CD4-positive, CD25-positive, alpha-beta regulatory T cell (primary cell): ENCODE measurements at places on chromosomes 3 and 15. TPM values are rescaled to one million over a fixed set of nuclear protein-coding genes. Genes with fewer than 3 reads are reported as not detected.

DNA sequence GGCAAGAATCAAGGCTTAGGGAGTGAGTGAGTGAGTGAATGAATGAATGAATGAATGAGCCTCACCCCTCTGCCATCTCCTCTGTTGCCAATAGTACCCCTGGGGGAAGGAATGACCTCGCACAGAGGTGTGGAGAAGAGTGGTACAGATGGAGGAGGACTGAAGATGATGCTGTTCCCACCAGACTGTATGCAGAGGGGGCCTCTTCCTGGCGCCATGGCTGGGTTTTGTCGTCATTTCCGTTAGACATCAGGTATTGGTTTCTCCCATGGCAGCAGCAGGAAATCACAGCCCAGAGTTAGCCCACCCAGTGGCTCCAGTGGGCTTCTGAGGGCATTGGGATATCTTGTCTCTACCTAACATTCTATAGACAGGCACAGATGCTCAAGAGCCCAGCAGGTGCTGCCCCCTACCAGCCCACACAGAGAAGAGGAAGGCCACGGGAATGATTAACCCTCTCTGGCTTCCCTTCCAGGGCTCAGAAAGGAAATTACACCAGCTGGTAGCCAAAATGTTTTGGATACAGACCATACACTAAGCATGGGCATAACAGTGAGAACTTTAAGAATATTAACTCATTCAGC is 109.8 kb upstream of the SLC6A11 start:
- no peaks in the 10 kb centered on the region for H3K4me1 ChIP-seq
- peaks cover 34% of the 10 kb centered on the region for H3K27me3 ChIP-seq
- H3K36me3 ChIP-seq: no peaks in the 10 kb centered on the region
- H3K27ac ChIP-seq: no peak overlapping the region
- no peak overlapping the region for H3K4me3 ChIP-seq

- no peak overlapping the region for H3K4me3 ChIP-seq
- no peaks in the 10 kb centered on the region for H3K4me1 ChIP-seq
- H3K36me3 ChIP-seq: no peaks in the 10 kb centered on the region
- DNase-seq: no peak
- H3K27ac ChIP-seq: no peak overlapping the region
- H3K27me3 ChIP-seq: no peaks in the 10 kb centered on the region
Observed at GRCh38 chr15:57619746-57620145, 28.0 kb downstream of the MYZAP start.

DNA sequence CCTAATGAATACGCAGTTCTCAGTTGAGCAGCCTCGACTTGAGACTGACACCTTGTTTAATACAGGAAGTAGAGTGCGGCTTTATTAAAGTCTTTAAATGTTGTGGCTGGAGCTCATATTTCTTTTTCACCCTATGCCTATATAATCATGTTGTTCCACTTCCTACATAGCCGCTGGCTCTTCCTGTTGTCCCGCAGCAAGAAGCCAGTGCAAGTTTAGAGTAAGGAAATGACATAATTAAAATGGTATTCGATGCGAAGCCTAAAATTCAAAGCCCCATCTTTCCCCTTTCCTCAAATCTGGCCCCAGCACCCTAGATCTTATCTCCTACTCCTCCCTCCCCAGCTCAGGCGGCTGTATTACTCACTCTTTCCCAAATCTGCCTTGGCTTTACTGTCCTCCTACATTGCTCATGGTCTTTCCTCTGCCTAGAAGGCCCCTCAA is 7.5 kb upstream of the PHLDB2 start:
- no peaks in the 10 kb centered on the region for H3K4me1 ChIP-seq
- H3K27me3 ChIP-seq: peaks cover 8% of the 10 kb centered on the region
- H3K36me3 ChIP-seq: no peaks in the 10 kb centered on the region
- no peak for DNase-seq
- H3K27ac ChIP-seq: no peak overlapping the region

GRCh38 chr15:87403973-87404372 is 852.6 kb downstream of the NTRK3 start:
- H3K4me1 ChIP-seq: no peaks in the 10 kb centered on the region
- no peak overlapping the region for H3K4me3 ChIP-seq
- H3K27me3 ChIP-seq: no peaks in the 10 kb centered on the region
- DNase-seq: no peak

GRCh38 chr15:55084216-55084615 is 112.5 kb downstream of the RSL24D1 start:
- H3K4me3 ChIP-seq: no peak overlapping the region
- H3K4me1 ChIP-seq: no peaks in the 10 kb centered on the region
- no peak overlapping the region for H3K27ac ChIP-seq
- H3K27me3 ChIP-seq: no peaks in the 10 kb centered on the region
- H3K36me3 ChIP-seq: no peaks in the 10 kb centered on the region
- no peak for DNase-seq

GRCh38 chr3:160678292-160678842 is 1.4 kb downstream of the ARL14 start:
- no peak overlapping the region for H3K27ac ChIP-seq
- H3K36me3 ChIP-seq: no peaks in the 10 kb centered on the region
- DNase-seq: no peak
- H3K27me3 ChIP-seq: no peaks in the 10 kb centered on the region

DNA sequence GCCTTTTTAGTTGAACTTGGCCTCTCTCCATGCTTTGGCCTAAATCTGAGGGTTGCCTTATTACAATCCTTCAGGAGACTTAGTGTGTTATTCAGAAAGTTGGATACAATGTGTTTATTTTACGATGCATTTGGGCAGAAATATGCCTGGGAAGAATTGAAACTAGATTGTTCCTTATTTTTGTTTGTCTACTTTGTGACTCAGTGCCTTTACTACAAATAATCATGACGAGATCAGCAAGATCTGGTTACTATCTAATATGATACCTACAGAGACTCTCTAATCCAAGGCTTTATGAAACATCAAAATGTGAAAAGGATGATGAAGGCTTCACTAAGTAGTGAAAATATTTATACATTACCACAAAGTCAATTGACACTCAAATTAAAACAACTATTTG is 82.2 kb downstream of the RBMS3 start:
- H3K36me3 ChIP-seq: no peaks in the 10 kb centered on the region
- DNase-seq: no peak
- no peak overlapping the region for H3K4me3 ChIP-seq
- H3K4me1 ChIP-seq: no peaks in the 10 kb centered on the region
- H3K27me3 ChIP-seq: no peaks in the 10 kb centered on the region
- H3K27ac ChIP-seq: no peak overlapping the region

DNA sequence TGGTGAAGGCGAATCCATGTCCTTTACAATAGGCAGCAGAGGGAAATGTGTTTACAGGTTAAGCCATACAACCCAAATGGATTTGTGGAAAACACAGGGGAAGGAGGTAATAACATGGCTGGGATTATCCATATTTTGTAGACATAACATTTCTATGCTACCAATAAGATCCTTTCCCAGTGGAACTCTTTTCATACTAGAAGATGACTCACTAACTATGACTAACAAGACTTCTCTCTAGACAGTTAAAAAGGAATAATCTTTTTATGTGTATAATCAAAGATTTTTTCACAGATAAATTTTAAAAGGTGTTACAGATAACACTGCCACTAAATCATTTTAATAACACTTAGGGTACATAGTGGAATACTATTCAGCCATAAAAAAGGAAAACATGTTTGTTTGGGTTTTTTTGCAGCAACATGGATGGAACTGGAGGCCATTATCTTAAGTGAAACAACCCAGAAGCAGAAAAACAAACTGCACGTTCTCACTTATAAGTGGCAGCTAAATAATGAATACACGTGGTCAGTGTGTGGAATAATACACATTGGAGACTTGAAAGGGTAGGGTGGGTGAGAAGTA is 39.6 kb downstream of the VPS13C start:
- no peaks in the 10 kb centered on the region for H3K27me3 ChIP-seq
- H3K27ac ChIP-seq: no peak overlapping the region
- DNase-seq: no peak
- H3K36me3 ChIP-seq: peaks cover 37% of the 10 kb centered on the region
- H3K4me3 ChIP-seq: no peak overlapping the region

DNA sequence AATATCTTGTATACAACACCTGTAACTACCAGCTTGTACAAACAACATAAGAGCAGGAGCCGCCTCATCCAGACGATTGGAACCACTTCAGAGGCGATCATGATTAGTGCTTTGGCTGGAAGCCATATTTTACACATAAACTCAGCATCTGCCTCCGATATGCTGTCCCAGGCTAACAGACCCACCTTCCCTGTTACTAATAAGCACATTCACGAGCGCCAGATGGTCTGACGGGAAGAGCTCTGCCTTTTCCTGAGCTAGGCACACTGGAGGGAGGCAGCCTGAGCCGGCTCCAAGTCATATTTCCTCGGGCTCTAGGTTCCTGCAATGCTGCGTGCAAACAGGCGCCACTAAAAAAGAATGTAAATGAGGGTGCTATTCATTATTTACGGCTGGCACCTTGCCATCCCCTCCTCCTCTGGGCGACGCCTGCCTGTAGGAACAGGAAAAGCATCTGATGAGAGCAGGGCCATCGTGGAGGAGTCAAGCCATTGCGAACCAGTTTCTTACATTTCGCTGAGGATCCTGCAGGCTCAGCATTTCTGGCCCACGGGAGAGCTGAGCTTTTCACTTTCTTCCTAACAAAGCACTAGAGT is 98.2 kb downstream of the ANXA2 start:
- peaks cover 3% of the 10 kb centered on the region for H3K27me3 ChIP-seq
- H3K4me1 ChIP-seq: no peaks in the 10 kb centered on the region
- H3K27ac ChIP-seq: no peak overlapping the region
- H3K36me3 ChIP-seq: no peaks in the 10 kb centered on the region

DNA sequence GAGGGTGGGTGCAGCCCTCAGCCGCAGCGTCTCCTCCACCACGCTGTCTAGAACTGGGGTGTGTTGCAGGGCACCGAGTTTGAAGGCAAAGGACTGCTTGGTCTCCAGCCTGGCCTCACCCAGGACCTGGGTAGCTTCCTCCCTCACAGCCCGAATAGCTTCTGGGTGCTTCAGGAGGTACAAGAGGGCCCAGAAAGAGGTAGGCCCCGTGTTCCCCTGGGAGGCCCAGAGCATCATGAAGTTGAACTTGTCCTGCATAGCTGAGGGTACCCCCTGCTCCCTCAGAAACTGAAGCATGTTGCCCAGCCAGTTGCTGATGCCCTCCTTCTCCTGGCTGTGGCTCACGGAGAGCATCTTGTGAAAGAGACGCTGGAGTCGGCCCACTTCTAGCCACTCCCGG is 930 bp downstream of the CYP8B1 start:
- no peak for DNase-seq
- no peaks in the 10 kb centered on the region for H3K27me3 ChIP-seq
- no peak overlapping the region for H3K4me3 ChIP-seq

DNA sequence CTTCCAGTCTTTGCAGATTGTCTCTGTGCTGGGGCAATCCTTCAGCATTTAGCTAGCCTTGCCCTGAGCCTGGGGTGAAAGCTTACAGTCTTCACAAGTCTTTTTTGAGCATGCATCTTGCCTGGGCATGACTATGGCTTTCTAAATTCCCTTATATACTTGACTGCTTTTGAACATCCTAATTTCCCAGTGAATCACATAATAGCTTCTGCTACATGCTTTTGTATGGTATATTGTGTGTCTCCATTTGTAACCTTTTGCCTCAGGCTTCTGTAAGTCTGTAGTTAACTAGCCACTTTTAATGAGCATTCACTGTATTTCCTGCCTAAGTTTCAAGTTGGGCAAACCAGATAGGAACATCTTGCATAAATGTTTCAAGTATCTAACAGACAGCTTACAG is 76.8 kb downstream of the CHCHD4 start:
- H3K27ac ChIP-seq: no peak overlapping the region
- H3K27me3 ChIP-seq: peaks cover 9% of the 10 kb centered on the region
- no peak overlapping the region for H3K4me3 ChIP-seq
- no peaks in the 10 kb centered on the region for H3K36me3 ChIP-seq
- H3K4me1 ChIP-seq: no peaks in the 10 kb centered on the region
- no peak for DNase-seq

DNA sequence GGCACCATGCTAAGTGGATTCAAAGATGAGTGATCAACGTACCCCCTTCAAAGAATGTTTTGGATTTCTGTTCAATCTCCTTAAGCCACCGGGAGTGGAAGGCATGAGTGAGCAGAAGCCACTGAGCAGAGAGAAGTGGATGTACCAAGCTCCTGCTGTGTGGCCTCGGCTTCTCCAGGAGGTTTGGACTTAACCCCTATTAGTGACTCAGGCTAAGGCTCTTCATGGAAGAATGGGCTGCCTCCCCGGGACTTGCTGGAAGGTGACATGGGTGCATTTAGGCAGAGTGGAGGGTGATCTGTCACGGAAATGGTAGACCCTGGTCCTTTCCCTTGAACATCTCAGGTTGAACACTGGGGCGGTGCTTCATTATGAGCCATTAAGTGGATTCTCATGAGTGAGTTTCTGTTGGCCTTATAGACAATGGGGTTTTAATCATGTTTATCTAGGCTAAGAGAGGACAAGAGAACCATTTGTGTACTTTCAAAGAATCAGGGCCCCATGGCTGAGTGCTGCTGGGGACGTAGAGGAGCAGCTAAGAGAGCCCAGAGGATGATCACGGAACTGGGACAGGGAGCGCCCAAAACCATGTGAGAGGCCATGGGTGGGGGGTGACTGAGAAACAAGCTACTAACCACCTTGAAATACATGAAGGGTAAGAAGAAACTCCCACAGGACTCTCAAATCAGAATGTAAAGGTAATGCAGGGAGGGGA is 62.2 kb downstream of the HES1 start:
- DNase-seq: no peak
- H3K36me3 ChIP-seq: no peaks in the 10 kb centered on the region
- no peak overlapping the region for H3K4me3 ChIP-seq
- peaks cover 16% of the 10 kb centered on the region for H3K27me3 ChIP-seq
- no peaks in the 10 kb centered on the region for H3K4me1 ChIP-seq

DNA sequence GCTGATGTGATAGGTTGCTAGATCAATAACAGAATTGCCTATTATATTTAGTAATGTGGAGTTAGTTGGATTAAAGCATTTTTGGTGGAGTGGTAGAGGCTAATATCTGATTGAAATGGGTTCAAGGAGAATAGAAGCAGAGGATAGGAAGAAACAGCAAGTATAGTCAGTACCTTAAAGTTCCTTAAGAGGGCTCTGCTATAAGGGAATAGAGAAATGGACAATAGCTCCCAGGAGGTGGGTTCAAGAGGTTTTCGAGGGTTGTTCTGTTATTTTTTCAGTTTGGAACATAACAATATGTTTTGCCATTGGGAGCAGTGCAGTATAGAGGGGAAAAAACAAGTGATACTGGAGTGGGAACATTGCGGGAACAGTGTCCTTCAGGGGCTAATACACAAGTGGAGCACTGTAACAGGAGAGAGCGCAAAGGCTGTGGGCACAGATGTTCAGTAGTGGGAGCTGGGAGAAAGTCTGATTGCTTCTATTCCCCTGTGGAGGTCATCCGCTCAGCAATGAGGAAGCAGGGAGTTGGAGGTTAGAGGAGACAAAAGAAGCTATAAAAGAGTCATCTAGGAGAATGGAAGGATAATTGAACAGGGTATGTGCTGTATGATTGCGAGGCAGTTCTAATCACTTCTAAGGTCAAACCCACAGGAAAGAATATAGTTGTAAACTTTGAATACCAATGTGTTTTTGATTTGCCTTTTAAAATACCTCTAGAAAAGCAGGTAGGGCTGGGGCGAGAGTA is 3.3 kb downstream of the MRPS11 start:
- H3K27me3 ChIP-seq: no peaks in the 10 kb centered on the region
- no peak for DNase-seq
- no peak overlapping the region for H3K27ac ChIP-seq
- no peak overlapping the region for H3K4me3 ChIP-seq
- H3K4me1 ChIP-seq: peaks cover 17% of the 10 kb centered on the region

- H3K4me1 ChIP-seq: no peaks in the 10 kb centered on the region
- no peak overlapping the region for H3K27ac ChIP-seq
- DNase-seq: no peak
- no peak overlapping the region for H3K4me3 ChIP-seq
- no peaks in the 10 kb centered on the region for H3K36me3 ChIP-seq
Observed at GRCh38 chr3:197499427-197499826, 56.3 kb downstream of the BDH1 start.

VPS39 gene
- 121 TPM for total RNA-seq

ZIC1 gene
- not detected for total RNA-seq

C3orf22 gene
- not detected for total RNA-seq

SEC22C gene
- 72.0 TPM for total RNA-seq

SPINK8 gene
- total RNA-seq: not detected
